ENCODE measurements at places on chromosomes 7 and 10.
A peak's percentile ranks its signal among the peaks of the same experiment; 100 is the strongest.

DNA sequence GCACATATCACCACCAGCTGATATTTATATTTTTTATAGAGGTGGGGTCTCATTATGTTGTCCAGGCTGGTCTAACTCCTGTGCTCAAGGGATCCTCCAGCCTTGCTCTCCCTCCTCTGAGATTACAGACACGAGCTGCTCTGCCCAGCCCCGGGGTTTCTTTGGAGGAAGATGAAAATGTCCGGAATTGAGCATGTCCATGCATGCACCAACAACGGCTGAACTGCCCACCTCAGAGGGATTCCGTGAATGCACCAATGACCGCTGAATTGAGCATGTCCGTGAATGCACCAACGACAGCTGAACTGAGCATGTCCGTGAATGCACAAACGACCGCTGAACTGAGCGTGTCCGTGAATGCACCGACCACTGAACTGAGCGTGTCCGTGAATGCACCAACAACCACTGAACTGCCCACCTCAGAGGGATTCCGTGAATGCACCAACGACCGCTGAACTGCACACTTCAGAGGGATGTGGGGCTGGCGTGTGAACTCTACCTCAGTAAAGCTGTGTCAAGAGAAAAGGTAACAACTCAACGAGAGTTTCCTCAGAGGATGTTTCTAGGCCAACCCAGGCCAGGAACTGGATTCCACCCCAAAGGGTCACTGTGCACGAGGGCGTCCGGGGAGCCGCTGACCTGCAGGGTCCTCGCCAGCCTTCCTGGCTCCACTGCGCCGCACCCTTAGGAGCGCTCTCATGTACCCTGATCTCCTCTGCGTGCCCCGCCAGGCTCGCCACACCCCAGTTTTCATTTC, 34.9 kb upstream of the INPP5A start:
- DNase-seq: no peak

GRCh38 chr7:124785994-124786393, 20.4 kb upstream of the GPR37 start:
- DNase-seq: no peak

DNA sequence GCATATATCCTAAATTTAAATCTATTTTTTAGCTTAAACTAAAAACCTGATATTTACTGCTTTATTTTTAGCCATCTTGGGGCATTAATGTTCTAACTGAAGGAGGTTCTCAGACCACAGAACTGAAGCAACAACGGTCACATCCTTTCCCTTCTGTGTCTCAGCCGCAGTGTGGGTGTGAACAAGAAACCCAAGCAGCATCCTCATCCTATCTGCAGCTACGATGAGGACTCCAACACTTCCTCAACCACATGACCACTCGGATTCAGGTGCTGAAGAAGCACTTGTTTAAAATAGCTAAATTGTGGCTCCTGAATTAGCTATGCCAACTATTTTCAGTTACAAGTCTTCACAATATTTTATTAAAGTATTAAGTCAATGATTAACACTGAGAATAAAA, 5.3 kb downstream of the ESYT2 start:
- no peak for DNase-seq

- no peak for DNase-seq
Measured at GRCh38 chr7:25596443-25596842, 368.2 kb upstream of the NPVF start.

GRCh38 chr10:92268748-92269147, 22.1 kb downstream of the CPEB3 start:
- no peak for DNase-seq

DNA sequence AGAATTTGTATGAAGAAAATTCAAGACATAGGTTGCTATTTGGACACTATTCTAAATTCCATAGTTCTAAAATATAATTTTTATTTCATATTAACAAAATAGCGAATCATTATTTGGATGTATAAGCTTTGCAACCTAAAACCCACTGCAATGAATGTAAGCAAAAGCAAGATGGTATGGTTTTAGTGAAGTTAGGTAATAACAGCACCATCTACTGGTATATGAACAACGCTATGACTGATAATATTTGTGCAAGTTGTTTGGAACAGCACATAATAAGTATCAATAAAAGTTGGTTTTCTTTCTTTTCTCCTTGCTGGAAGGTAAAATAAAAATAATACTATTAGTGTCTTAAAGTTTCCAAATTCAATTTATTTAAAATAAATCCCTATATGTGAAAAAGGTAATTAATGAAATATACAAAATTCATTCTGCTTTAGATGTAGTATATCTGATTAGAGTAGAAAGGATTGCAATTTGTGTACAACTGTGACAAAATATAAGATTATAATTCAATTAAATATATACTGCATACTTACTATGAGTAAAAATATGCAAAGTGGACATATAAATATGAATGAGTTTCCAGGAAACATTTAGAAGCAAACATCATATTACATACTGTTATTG, 79.0 kb upstream of the LSM8 start:
- peak; percentile 5 for DNase-seq

DNA sequence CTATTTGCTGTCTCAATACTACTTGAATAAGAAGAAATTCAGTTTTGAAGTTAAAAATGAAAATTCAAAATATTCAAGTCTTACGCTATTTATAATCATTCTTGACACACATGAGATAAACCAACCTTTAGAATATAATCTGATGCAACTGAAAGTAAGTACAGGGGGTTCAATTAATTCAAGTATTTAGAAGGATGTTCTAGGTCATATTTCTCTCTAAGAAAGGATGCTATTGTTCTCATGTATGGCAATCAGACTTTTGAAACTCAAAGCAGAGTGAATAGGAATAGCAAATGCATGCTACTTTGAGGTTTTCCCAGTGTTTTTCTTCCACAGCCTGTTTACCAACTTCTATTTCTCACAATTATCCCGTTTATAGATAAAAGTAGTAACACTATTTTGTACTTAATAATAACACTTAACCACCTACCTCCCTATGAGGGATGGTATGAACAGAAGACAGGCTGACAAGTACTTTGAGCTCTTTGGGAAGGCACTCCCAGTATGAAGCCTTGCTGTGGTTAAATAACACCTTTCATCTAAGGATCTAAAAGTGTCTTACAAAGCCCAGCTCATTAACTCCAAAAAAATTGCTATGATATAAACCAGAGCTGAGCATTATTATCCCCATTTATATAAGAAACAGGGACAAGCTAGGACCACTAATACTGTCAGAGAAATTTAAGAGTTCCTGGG, 18.0 kb upstream of the SPOCK2 start:
- DNase-seq: no peak

DNA sequence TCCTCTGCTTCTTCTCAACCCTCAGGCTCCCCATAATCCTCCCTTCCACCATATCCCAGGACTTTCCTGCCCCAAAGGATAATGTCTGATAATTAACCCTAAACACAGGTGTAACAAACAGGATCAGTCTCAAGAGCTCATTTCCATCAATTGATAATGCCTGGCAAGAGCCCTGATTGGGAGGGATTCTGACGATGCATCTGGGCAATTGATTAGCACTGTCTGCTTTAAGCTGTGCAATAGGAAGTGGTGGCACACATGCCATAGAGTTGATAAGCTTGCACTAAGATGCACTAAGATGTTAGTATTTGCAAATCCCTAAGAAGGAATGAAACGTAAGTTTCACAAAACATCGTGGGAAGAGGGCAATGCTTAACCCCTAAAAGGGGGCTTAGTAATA, 27.4 kb upstream of the EGR2 start:
- no peak for DNase-seq

GRCh38 chr7:159014297-159015062, 130.2 kb downstream of the VIPR2 start:
- DNase-seq: no peak

DNA sequence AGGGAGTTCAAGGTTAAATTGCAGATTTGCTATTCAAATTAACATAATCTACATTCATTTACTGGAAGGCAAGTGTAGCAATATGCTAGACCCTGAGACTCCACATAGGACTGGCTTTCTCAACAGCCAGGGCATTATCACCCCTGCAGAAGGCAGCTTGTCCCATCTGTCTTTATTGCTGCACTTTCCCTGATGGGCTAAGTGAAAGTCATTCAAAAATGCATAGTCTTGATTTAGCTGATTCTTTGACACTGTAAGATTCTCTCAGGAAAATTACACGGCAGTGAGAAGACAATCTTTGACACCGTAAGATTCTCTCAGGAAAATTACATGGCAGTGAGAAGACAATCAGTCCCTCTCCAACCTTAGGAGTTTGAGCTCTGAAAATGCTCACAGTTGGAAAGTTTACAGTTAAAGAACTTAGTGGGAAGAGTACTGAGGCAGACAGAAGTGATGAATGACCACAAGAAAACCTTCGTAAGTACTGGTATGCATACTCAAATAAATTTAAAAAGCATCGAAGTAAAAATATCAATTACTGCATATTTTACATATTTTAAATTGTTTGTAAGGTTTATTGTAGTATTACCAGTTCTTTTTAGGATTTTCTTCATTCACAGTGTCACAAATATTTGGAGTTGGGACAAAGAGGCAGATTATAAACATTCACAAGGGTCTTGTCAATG, 88.9 kb downstream of the RAPGEF5 start:
- DNase-seq: no peak

DNA sequence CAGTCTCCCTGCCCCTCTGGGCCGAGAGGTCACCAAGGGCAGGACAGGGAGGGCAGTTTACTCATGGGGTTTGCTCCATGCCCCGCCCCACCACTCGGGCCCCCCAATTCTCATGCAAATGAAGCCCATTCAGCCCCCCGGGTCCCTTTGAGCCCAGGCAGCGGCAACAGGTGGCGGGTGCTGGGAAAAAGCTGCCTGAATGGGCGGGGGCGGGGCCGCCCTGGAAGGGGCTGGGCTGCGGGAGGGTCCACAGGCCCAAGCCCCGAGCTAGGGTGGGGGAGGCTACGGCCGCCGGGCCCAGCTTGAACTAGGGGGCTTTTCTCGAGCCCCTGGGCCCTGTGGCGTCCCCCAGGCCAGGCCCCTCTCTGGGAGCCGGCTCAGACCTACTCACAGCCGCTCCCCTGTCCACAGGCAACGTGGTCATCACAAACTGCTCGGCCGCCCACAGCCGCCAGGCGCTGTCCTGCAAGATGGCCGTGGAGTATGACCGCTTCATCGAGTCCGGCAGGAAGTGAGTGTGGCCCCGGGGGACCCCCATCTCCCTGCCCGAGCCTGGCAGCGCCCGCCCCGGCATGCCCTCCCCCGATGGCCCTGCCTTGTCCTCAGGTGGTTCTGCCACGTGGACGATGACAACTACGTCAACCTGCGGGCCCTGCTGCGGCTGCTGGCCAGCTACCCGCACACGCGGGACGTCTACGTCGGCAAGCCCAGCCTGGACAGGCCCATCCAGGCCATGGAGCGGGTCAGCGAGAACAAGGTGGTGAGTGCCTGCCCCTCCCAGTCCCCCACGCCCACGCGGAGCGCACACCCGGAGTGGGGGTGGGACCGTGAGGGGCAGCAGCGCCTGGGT, 5.5 kb downstream of the LFNG start:
- DNase-seq: no peak

GRCh38 chr7:131819891-131820290, 263.5 kb upstream of the PODXL start:
- no peak for DNase-seq

- DNase-seq: no peak
Measured at GRCh38 chr10:100008708-100009282, 952 bp downstream of the DNMBP start.

- DNase-seq: no peak
Measured at GRCh38 chr10:4138146-4138721, 353.2 kb upstream of the KLF6 start.

DNA sequence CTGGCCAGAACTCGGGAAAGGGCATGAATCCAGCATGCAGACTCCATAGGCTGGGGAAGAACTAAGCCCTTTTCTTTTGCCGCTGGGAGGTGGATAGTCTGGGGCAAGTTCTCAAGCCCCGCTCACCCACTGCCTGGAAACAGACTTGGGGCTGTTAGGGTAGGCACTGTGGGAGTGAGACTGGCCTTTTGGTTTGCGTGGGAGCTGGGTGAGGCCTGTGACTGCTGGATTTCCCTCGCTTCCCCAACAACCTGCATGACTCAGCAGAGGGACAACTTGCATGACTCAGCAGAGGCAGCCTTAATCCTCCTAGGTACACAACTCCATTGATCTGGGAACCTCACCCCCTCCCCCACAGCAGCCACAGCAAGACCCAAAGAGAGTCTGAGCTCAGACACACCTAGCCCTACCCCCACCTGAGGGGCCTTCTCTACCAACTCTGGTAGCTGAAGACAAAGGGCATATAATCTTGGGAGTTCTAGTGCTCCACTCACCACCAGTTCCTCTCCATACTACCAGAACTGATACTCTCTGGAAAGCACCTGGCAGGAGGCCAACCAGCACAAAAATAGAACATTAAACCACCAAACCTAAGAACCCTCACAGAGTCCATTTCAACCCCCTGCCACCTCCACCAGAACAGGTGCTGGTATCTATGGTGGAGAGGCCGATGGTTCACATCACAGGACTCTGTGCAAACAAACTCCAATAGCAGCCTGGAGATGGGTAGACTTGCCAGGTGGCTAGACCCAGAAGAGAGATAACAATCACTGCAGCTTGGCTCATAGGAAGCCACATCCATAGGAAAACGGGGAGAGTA, 81.4 kb upstream of the LAMB4 start:
- no peak for DNase-seq

GRCh38 chr7:7977774-7978173, 9.2 kb downstream of the GLCCI1 start:
- DNase-seq: no peak

DNA sequence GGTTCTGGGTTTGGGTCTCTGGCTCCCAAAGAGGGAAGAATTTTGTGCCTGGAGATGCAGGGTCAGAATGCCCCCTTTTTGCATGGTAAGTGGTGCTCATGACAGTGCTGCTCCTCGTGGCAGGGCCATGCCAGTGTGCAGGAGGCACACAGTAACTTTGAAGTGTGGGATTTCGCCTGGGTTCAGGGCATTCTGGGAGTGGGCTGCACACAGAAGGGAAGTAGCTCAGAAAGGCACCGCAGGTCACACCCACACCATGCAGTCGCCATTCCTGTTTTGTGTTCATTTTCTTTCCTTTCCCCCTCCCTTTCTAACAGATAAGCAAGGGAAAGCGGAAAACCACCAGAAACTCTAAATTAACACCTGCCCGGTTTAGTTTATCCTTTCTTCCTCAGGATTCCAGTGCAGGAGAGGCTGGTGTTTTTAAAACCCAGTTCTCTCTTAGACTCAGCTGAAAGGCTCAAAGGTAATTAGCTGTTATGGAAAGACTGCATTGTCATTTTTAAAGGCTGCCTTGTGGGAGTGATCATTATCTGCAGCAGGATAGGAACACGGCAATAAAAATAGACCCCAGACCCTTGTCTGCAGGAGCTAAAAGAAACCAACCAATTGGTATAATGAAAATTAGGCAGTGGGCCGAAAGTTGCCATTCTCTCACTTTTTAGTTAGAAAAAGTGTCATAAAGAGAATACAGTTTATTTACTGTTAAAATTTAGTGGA, 50.2 kb downstream of the EEPD1 start:
- DNase-seq: no peak

DNA sequence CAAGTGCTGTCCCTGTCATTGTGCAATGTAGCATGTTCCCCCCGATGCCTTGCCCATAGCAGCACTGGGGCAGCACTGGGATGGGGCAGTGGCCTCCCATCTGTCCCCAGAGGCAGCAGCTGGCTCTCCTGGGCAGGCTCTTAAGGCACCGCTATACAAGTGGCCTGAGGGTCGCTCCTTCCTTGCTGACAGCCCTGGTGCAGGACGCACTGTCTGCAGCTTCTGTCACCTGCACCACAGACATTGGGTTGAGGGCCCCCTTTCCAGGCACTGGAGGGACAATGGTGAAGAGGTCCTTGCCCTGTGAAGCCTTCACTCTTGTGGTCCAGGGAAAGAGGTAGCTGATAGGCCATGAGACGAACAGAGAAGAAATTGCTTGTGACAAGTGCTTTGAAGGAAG, 10.6 kb downstream of the CPSF4 start:
- no peak for DNase-seq

- no peak for DNase-seq
Measured at GRCh38 chr10:12606461-12606860, 257.1 kb downstream of the CAMK1D start.

GRCh38 chr7:158487631-158488151, 99.9 kb downstream of the PTPRN2 start:
- no peak for DNase-seq

Data from right renal pelvis (tissue), 4 donors.